ENCODE measurements at places on chromosomes 16 and 17.

- DNase-seq: no peak
Measured at GRCh38 chr16:1442697-1443096, 1.7 kb downstream of the CCDC154 start.

DNA sequence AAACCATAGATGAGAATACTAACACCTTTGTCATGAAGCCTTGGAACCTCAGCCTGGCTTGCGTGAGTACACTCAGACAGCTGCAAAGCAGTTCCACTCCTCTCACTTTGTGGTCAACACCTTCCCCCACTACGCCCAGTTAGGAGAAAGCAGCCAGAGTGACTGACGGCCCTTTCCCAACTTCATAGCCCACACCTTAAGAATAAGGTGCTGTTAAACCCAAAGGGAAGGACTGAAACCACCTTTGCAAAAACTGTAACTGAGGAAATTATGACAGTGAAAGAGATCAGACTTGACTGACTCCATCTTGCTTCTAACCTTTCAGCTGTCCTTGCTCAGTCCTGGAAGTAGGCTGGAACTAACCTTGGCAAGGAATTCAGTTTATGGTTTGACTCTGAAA, 13.7 kb downstream of the N4BP1 start:
- peak; percentile 39 for DNase-seq

DNA sequence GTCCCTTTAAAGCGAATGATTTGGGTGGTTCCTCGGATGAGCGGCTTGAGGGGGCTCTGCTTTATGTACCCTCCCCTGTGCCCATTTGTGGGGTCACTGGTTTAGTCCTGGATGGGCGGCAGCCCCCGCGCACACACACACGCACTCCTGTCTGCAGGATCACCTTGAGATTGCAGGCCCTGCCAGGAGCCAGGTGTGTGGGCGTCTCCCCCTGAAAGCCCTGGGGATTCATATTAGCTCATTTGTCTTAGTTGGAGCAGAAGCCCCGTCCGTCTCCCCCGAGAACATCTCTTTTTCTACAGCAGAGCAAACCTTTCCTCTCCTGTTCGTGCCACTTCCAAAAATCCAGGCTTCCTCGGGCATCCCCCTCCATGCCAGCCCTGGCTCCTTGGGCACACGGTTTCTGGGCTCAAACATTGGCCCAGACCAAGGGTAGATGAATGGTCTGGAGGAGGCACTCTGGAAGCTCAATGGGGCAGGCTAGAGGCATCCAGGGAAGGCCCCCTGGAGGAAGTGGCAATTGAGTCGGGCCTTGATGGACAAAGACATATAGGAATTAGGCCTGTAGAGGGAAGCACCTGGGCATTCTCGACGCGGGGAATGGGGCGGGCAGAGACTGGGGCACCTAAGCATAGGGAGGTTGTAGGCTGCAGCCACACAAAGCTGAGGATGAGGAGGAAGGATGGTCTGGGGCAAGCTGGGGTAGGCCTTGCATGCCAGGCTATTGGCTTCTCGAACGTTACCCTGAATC, 218.5 kb upstream of the GSE1 start:
- no peak for DNase-seq

DNA sequence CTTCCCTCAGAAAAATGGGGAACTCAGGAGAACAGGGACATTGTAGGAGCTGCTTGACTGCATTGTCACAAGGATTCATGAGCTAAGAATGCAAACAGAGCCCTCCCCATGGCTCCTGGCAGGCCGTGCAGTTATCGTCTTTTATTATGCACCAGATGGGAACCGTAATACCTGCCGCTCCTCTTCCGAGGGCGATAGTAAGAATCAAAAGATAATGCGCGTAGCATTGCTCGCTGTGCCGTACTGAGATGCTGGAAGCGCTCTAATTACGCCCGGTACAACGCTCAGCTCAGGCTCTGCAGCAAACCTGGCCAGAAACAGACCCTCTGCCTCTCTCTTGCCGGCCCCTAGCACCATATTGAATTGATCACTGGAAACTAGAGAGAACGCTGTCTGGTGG, 87.1 kb upstream of the PLCG2 start:
- DNase-seq: no peak

GRCh38 chr17:10793256-10793655, 10.6 kb downstream of the TMEM238L start:
- DNase-seq: no peak

DNA sequence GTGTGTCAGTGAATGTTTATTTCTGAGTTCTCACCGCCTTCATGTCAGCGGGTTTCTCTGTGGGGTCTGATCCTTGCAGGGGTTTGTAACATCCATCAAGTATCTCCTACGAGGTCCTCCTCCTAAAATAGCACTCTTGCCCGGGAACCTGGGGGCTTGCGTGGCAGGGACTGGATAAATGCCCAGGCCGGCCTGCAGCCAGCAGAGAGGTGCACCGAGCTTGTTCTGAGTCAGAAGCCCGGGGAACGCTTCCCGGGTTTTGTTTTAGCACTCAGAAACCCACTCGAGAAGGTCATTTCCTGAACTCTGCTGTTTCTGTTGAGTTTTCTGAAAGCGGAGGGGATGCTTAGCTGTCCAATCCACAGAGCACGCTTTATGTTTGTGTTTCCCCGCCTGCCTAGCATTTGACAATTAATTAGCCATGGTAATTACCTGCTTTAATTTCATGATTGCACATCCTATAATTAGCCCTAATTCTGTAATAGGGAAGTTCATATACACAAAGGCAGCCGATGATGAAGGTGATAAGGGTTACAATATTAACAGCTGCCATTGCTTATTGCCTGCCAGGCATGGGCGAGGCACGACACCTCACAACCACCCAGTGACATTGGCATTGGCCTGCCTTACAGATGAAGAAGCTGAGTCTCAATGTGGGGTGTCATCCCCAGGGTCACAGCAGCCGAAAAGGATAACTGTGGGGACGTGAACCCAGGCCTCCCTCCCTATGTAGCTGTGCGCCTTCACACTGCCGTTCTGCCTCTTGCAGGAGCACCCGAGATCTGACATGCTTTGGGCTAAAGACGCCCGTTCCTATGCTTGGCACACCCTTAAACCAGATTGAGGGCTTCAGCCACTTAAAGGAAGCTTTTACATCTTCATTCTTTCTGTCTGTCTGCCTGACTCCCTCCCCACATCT, 333.1 kb downstream of the CPPED1 start:
- DNase-seq: no peak

DNA sequence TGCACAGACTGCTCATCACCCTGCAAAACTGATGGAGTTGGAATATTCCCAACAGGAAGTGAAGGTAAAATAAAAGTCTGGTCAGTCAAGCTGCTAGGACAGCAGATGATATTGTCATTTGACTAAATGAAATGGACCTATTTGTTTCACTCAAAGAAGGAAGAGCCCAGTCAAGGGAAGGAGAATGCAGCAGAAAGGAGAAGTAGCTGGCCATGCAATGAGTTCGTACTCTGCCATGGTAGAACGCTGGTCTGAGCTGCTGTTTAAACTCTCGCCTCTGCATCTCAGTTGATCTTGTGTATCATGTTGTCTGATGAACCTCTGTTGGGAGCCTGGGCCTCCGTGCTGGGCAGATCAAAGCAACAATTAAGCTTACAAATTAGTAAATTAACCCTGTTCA, 15.6 kb upstream of the YPEL2 start:
- no peak for DNase-seq

DNA sequence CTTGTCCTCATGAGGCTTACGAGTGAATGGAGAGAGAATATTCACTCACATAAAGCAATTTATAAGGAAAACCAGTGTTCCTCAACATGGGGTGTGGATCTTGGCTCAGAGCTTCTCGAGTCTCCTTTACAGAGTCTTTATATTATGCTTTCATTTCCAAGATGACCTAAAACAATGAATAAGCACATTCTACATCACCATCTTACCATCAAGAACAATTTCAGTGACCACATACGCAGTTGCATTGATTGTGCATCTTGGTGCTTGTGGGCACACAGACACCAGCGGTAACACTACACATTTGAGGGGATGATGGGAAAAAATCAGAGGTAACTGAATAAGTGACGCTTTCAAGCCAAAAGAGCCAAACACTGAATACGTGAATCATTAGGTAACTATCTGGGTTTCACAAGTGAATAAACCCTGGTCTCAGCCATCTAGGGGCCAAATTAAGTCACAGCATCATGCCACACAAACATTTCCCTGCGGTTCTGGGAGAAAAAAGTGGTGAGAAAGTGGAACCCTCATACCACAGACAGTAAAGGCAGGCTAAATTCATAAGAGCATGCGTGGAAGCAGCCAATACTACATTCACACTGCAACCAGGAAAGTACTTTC, 9.4 kb downstream of the CWC25 start:
- DNase-seq: peak; percentile 11

GRCh38 chr17:73757420-73757819, 113.2 kb upstream of the SDK2 start:
- no peak for DNase-seq

DNA sequence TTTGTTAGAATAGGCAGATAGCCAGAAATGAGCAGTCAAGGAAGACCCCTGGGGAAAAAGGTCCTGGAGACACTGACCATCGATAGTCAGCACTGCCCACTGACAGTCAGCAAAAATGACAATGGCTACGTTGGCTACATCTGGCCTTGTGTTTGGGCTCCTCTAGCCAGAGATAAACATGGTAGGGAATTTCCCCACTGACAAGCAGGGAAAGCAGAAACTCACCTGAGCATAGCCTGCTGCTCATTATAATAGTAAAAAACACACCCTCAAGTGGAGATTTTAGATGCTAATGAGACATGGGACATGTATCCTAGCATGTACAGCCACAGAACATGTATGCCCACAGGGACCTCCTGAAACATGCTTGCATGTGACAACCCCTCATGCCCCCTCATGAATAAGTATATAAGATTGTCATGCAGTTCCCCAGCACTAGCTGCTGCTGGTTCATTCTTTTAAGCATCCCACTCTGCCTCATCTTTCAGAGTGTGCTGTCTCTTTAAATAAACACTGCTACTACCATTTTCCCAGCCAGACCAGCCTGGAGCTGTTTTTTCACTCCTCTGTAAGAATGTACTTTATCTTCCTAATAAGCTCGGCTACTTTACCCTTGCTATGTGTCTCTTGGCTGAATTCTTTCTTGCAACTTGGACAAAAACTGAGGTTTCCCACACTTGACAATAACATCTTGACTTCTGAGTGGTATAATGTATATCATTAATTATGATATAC, 550.1 kb upstream of the CDH8 start:
- no peak for DNase-seq
